HuH-7 (cell line): ENCODE measurements at places on chromosomes 6 and 20.

DNA sequence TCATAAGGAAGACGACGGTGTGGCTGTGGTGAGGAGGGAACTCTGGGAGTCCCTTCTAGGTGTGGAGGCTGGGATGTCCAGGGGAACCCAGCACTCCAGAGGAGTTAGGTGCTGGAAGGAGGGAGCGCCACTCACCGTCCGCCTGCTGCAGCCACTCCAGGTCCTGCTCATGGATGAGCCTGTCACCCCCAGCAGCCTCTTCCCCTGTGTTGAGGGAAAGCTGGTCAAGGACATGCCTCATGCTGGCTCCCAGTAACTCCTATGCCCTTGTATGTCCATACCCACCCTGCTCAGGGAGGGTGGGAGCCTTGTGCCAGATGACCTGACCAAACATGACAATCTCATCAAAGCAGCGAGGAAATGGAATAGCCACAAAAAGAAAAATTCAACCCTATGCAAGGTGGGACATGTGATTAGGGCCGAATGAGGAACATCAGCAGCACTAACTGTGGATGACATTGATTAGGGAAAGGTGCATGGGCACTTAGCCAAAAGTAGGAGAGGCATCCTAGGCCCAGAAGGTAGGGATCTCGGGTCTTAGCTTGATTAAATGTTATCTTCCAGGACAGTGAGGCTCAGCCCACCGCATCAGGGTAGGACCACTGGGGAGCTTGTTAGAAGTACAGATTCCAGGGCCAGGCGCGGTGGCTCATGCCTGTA lies 3.0 kb downstream of the DNPH1 start:
- DNase-seq, result no peak

DNA sequence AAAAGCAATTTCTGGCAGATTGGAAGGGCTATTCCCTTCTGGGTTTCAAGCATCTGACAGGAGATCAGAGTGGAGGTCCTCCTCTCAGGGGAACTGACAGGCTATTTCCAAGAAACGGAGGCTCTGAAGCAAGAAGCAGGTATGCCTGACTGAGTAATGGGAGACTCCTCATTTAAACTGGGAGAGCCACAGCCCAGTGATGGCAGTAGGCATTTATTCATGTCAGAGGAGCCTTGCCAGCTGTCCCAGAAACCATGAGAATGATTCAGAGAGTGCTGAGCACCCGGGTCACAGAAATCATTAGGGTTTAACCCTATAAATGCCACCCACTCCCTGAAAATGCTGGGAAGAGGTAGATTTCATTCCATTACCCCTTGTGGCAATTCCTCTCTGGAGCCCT lies 247.5 kb upstream of the RNF217 start:
- no peak for DNase-seq

DNA sequence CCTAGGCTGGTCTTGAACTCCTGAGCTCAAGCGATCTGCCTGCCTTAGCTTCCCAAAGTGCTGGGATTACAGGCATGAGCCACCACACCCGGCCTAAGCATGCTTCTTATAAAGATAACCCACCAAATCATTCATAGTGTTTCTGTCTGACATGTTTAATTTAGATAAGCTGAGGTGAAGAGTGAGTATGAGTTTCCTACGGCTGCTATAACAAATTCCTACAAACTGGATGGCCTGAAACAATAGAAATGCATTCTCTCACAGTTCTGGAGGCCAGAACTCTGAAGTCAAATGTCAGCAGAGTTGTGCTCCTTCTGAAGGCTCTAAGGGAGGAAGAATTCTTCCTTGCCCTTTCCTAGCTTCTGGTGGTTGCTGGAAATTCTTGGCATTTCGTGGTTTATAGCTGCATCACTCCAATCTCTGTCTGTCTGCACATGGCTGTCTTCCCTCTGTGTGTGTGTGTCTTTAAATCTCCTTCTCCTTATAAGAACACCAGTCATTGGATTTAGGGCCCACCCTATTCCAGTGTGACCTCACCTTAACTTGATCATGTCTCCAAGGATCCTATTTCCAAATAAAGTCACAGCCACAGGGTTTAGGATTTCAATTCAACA lies 29.9 kb downstream of the MAPK13 start:
- DNase-seq, result no peak

DNA sequence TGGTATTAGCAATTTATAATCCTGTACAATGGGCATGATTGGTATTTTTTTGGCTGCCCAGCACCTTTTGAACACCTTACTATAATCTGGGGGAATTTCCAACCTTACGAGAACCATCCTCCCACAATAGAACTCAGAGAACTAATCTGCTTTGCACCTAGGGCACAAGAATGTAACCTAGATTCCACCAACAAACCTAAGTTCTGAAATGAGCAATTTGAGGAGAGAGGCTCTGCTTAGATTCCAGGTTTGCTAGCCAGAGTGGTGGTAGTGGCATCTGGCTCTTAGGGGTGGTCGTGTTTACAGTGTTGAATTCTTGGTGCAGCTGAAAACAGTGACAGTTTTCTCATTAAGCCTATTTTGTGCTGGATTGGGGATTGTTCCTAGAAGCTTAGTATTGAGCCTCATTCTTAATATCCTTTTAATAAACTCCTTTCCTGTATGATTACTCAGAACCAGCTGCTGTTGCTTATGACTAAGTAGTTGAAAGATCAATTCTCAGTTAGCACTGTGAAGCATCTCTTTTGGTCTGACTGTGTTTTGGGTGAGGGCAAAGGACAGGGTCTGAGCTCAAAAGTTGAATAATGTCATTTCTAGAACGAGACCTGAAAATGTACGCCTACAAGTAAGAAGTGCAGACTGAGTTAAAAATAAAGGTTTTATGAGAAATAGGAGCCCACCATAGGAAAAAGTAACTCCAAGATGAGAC lies 385.6 kb downstream of the CDKAL1 start:
- DNase-seq, result no peak

DNA sequence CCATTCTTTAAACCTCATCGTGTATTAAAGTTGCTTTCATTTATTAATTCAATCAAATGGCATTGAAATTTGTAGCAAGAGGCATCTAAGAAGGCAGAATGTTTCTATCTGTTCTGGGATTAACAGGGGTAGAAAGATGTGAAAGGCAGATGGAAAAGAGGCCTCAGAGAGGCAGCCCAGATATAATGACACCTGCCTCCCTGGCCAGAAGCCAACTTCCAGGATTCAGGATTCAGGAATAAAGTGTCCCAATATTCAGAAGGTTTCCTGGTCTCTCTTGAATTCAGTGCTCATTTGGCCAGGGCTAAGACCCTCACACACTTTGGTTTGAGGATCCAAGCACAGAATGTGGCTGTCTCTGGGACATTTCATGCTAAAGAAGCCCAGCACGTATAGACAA lies 39.9 kb downstream of the HLA-B start:
- DNase-seq, result no peak

- DNase-seq, result peak; percentile 70
Measured at GRCh38 chr6:43509984-43510826, at the start of gene LRRC73. Gene LRRC73, minus strand, starts transcription at chr6:43510346. Its CDS starts 561 bp downstream, at chr6:43509785.

DNA sequence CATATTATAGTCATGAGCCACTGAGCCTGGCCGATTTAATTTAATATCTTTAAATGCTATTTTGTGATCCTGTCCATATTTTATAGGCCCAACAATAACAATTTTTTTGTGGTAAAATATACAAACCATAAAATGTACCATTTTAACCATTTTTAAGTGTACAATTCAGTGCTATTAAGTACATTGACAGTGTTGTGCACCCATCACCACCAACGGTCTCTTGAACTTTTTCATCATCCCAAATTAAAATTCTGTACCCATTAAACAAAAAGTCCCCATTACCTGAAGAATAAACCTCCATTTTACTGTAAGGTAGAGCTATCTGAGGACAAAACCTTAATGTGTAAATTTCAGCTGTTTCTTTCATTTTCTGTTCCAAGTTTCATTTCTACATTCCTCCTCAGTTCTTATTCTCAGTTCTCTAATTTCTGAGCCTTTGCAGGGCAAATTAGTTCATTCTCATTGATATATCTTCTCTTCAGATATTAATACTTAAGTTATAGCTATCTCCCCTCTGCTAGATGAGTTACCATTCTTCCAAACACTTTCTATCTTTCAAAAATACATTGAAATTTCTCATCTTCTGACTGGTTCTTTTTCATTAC lies 10.3 kb downstream of the MTO1 start:
- no peak for DNase-seq

DNA sequence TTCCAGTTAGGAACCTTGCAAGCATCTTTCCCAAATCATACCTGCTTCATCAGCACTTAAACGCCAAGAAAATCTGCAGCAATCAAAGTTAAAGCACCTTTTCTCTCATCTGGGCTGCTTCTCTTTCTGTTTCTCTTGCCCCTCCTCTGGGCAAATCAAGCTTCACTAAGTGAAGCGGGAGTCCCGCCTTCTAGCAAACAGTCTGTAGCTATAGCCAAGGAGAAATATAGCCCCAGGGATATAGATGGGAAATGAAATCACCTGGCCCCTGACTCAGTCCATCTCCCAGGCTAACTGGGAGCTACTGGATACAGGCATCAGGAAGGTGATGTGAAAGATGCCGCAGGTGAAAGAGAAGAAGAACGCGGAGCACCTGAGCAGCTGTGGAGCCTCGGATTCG lies 481.9 kb downstream of the C6orf118 start:
- no peak for DNase-seq

DNA sequence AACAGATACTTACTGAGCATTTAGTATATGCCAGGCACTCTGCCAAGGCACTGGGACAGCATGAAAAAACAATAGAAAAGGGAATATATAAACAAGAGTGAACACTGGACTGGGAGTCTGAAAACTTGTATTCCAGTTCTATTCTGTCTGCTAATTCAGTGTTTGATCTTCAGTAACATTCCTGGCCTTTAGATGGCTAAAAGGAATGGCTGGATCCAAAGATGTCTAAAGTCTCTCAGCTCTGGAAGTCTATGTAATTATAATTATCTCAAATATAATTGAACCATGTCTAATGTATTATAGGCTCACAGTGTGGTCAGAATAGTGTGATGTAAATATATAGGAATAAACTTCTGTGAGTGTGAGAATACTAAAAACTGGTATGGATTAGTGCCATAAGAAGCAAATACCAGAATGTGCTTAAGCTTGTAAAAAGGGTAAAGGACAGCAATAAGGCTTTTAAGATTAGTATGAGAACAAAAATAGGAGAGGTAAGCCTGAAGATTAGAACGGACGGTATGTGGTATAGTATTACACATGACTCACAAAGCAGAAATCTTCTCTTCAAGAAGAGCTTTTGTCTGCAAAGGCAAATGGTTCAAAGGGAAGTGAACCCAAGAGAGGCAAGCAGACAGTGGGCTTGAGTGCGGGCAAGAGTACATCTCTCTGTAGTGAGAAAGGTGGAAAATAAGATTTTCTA lies 68.5 kb downstream of the TMEM200A start:
- DNase-seq, result no peak

DNA sequence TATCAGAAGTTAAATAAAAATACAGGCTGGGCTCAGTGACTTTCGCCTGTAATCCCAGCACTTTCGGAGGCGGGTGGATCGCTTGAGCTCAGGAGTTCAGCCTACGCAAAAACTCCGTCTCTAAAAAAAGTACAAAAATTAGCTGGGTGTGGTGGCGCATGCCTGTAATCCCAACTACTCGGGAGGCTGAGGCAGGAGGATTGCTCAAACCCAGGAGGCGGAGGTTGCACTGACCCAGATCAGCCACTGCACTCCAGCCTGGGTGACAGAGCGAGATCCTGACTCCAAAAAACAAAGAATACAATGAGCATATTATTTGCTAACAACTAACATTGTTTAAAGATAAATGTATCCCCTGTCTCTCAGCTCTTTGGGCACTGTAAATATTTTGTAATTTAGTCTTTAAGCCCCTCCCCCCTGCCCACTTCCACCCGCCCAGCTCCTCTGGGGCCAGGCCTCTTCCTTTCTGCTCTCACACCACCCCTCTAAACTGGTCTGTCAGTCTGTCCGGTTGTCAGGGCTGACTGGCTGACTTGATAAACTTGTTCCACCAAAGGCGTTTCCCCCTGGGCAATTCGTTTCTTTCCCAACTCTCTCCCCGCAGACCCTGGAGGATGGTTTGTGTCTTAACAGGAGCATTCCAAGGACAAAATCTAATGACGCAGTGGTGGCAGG lies 62.4 kb upstream of the QKI start:
- DNase-seq, result no peak

GRCh38 chr6:12151433-12151820 lies 138.7 kb upstream of the EDN1 start:
- DNase-seq, result no peak

GRCh38 chr20:14829906-14830305 lies 492.5 kb upstream of the FLRT3 start:
- DNase-seq, result no peak

GRCh38 chr6:123715006-123715863 lies 78.5 kb upstream of the TRDN start:
- DNase-seq, result peak; percentile 2

- DNase-seq, result no peak
Measured at GRCh38 chr6:15663130-15663871, 473 bp upstream of the DTNBP1 start.

DNA sequence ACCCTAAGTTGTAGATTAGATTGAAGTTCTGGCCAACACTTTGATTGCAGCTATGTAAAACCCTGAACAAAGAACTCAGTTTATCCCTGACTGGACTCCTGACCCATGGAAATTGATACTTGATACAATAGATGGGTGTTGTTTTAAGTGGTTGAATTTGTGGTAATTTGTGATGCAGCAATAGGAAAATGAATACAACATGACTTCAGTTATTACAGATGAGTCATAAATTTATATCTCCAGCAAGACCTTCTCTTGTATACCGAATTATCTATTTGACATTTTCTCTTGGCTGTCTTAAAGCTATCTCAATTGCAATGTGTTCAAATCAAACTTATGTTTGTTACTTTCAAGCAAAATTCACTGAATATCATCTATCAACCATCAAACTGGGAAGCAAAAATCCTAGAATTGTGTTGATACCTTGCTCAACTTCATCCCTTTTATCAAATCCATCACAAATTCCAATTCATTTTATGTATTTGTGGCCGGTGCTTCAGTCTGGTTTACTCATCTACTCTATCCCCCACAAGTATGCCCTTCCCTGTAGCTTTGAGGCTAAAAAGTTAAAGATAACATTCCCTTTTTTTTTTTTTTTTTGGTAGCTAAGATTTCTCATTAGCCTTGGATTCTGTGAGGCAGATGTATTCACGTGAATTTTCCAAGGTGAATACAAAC lies 129.4 kb upstream of the CENPW start:
- DNase-seq, result no peak

GRCh38 chr20:20303742-20304141 lies 64.2 kb upstream of the INSM1 start:
- no peak for DNase-seq

DNA sequence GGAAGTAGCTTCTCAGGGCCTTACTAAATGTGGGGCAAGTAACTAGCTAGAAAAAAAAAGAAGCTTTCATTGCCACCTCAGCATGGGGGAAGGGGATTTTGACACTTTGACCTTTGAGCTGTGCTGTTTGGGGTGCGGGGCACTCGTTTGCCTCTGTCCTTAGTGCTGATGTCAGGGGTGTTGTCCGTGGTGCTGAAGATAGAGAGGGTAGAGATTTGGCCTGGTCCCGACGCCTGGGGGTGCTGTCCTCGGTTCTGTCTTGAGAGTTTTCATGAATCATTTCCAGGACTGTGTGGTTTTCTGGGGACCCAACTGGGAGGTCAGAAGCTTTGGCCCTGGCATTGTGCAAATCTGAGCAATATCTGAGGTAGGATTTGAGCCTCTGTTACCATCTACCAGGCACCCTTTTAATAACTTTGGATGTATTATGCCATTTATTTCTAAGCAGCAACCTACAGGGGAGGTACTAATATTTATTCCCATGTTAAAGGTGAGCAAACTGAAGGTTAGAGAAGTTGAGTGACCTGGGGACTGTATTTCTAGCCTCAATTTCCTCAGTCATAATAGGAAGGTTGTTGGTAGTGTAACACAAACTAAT lies 78.0 kb downstream of the DLGAP4 start:
- peak; percentile 77 for DNase-seq

GRCh38 chr6:106397431-106397830 lies 36.9 kb downstream of the CRYBG1 start:
- no peak for DNase-seq

- no peak for DNase-seq
Measured at GRCh38 chr6:170091000-170091638, 199.8 kb downstream of the DLL1 start.
